Aorta (tissue), 5 donors: ENCODE measurements at places on chromosomes 6 and 20. TPM values are rescaled to one million over a fixed set of nuclear protein-coding genes. Genes with fewer than 3 reads are reported as not detected.
A peak's percentile ranks its signal among the peaks of the same experiment; 100 is the strongest.

DNA sequence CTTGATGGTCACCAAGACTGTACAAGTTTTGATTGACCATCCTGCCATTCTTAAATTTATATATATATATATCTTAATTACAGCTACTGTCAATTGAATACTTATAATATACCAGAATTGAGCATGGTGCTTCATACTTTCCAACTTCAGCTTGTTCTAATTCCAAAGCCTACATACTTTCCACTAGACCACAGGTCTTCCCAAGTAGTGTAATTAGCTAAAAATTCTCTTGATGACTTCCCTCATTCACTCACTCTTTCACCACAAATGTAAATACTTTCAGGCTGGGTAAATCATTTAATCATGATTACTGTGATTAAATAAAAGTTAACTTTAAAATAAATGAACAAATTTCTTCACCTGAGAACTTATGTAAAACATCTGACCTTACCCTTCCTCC lies 3.4 kb downstream of the ASF1A start:
- no peak for DNase-seq

- peak; percentile 81 for DNase-seq
These were observed 94.5 kb upstream of the FOXP4 start for GRCh38 chr6:41451515-41452163.

DNA sequence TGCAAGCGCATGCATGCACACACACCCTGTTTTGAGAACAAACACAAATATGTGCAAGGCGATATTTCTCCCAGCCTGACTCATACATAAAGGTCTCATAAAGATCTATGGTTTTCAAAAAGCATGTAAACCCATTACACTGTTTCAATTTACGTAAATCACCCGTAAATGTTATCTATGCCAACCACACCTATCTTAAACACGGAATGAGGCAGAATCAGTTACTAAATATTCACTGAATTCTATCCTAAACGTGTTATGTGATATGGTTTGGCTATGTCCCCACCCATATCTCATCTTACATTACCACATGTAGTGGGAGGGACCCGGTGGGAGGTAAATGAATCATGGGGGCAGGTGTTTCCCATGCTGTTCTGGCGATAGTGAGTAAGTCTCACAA lies 621.6 kb downstream of the KIF16B start:
- DNase-seq = no peak

GRCh38 chr6:85389151-85389797 lies 60.6 kb upstream of the NT5E start:
- DNase-seq = no peak

- DNase-seq = no peak
These were observed 50.5 kb upstream of the PAK5 start for GRCh38 chr20:9889270-9889981.

- no peak for DNase-seq
These were observed 138.4 kb upstream of the SPACA1 start for GRCh38 chr6:87908978-87909811.

DNA sequence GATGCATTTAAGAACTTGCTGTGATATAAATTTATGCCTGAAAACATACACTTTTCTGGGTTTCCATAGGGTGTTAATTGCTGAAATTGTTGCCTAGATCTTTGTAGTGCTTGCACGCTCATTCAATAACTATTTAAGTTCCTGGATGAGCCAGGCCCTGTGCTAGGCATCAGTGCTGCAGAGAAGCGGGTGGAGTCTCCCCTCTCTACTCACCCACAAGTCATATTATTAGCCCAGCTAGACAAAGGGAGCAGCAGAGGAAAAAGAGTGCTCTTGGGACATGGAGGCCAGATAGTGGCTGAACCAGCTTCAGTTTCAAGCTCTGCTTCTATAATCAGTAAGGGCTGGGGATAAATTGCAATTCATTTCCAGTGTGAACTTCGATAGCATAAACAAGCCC lies 329.1 kb downstream of the TFAP2B start:
- no peak for DNase-seq

- DNase-seq = no peak
These were observed 396.7 kb downstream of the LAMA2 start for GRCh38 chr6:129279343-129280292.

- DNase-seq = no peak
These were observed 250.1 kb downstream of the SYNE1 start for GRCh38 chr6:152387091-152387490.

- no peak for DNase-seq
These were observed 74.4 kb upstream of the FOXC1 start for GRCh38 chr6:1535295-1535694.

DNA sequence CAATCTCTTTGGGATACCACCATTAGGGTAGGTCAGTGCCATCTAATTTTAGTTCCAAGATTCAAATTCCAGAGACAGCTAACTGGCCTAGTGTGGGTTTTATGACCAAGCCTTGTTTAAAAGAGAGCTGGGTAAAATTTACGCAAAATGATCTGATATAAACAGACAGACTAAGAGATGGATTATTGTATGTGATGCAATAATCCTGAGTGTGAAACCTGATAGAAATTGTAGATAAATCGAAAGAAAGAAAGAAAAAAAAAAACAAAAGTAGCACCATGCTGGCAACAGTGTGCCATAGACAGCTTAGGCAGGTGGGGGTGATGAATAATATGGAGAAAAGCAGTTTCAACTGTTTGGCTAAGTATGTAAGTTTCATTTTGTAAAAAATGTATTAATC lies 2.9 kb downstream of the ZNF184 start:
- no peak for DNase-seq

DNA sequence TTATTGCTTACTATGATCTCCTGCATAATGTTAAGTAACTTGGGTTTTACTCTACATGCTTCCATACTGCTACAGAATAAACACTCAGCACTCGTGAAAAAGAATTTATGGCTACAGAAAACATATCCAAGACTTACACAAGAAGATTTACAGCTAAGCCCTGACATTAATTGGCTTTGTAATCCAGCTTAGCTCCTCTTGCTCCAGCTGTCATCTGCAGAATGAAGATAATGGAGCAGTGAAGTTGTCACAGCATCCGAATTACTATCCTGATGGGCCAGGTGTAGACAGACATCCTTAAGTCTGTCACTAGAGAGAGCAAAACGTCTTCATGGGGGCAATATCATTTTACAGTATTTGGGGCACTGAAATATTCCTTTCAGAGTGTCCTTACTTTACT lies 155.3 kb downstream of the PRKN start:
- no peak for DNase-seq

DNA sequence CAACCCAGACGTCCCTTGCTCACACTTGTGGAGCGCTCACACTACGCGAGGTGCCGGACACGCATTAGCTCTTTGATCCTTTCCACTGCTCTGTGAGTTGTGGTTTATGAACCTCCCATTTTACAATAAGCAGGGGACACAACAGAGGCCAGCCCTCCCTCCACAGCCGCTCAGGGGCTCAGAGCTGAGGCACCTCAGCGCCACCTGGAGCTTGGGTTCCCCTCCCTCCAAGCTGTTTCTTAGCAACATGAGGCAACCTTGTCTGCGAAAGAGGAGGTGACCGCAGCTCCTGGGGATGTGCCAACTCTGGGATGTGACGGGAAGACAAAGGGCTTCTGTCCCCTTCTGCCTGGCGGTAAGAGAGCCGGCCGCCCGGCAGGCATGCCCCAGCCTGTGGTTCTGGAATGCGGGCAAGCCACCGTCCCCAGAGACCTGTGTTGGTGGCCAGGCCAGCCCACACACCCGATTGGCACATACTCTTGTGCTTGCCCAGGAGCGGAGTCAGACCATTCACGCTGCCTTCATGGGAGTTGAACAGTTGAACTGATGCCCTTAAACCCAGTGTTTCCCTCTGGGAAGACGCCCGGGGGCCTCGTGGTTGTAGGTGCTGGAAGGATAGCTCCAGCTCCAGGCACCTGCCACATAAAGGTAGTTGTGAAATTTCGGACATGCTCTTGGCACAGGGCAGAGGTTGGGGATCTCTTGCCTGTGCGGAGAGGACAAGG lies 44.5 kb downstream of the RBM38 start:
- DNase-seq = peak; percentile 85

- peak; percentile 30 for DNase-seq
These were observed 37.1 kb upstream of the MDFI start for GRCh38 chr6:41601248-41601549.

- DNase-seq = no peak
These were observed 125.1 kb upstream of the COL21A1 start for GRCh38 chr6:56372406-56372995.

GRCh38 chr6:13113376-13113775 lies 215.0 kb downstream of the TBC1D7 start:
- no peak for DNase-seq

- no peak for DNase-seq
These were observed 223.5 kb downstream of the CDKAL1 start for GRCh38 chr6:20757761-20758160.

- DNase-seq = no peak
These were observed 88.1 kb downstream of the FOXC1 start for GRCh38 chr6:1697688-1698351.

- DNase-seq = no peak
These were observed 191.5 kb upstream of the RALGAPA2 start for GRCh38 chr20:20903773-20904500.

DNA sequence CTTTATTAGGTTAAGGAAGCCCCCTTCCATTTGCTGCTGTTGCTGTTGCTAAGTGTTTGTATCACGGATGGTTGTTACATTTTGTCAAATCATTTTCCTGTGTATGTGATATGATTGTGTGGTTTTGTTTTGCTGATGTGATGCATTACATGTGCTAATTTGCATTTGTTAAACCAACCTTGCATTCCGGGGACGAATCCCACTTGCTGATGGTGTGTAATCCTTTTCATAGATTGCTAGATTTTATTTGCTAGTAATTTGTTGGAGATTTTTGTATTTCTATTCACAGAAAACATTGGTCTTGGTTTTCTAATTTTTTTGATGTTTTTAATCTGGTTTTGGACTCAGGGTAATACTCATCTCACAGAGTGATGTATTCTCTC lies 167.8 kb downstream of the WDR27 start:
- no peak for DNase-seq

TSBP1 gene
- not detected for total RNA-seq

HLA-DQB2 gene
- 2.3 TPM for total RNA-seq

PKIB gene
- total RNA-seq = 2.5 TPM

DEFB118 gene
- not detected for total RNA-seq

CLDN20 gene
- not detected for total RNA-seq

MMP24 gene
- total RNA-seq = 0.52 TPM

FOXS1 gene
- total RNA-seq = 10.0 TPM

BHLHE23 gene
- total RNA-seq = not detected

TGM3 gene
- total RNA-seq = not detected
